ENCODE measurements at places on chromosomes 1 and 21.

GRCh38 chr1:24856787-24857506 is 73.1 kb downstream of the RUNX3 start:
- no peak for DNase-seq

- no peak for DNase-seq
Measured at GRCh38 chr1:213968146-213968825, 19.5 kb upstream of the PROX1 start.

- DNase-seq: peak; percentile 12
Measured at GRCh38 chr1:101520302-101520701, 283.5 kb downstream of the S1PR1 start.

- DNase-seq: no peak
Measured at GRCh38 chr1:62198069-62198780, 3.6 kb downstream of the L1TD1 start.

DNA sequence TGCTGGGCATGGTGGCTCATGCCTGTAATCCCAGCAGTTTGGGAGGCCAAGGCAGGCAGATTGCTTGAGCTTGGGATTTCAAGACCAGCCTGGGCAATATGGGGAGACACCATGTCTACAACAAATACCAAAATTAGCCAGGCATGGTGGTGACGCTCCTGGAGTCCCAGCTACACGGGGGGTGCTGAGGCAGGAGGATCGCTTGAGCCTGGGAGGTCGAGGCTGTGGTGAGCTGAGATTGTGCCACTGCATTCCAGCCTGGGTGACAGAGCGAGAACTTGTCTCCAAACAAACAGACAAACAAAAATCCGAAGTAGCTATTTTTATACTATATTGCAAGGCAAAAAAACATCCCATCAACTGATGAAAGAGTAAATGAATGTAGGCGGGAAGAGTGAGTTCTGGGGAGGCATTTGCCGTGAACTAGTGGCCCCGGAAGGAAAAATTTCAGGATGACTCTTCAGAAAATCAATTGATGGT is 40.6 kb downstream of the NCMAP start:
- no peak for DNase-seq

DNA sequence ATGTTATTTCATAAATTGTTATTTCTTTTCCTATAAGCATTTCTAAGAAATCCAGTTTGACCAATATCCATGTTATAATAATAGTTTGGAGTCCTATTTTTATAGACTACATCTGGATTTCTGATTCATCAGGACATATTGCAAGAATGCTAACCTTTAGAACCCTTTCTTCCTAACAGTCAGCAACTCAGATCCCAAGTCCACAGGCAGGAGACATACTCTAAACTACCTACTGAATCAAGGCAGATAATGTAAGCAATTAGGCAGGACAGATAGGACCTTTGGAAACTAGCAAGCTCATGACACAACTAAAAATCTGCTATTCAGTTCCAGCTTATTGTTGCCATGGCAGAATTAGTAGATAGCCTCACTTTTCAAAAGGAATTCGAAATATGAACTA is 104.1 kb downstream of the DENND1B start:
- no peak for DNase-seq

DNA sequence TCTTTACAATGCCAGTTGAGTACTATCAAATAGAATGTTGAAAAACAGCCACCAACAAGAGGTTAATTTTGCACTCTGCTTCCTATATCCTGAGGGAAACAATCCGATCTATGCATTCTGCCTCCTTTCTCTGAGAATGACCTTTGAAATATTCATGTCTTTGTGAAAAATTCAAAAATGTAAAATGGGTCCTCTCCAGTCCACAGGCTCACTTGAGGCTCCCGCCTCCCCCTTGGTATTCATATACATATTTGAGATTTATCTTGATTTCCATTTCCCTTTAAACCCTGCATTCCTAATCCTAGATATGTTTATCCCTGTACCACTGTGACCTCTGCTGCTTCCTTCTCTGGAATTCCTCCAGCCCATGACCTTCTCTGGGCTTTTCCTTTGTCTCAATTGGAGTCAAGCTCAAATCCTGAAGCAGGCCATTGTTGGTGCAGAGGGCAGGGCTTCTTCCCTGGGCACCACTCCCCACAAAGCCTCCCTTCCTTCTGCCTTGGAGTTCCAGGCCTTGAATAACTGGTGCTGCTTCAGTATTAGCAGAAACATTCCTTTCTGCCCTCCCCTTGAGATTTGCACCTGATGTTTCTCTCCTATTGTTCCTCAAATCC is 296.8 kb downstream of the PBX1 start:
- DNase-seq: no peak

- no peak for DNase-seq
Measured at GRCh38 chr1:181711820-181712219, 228.5 kb downstream of the CACNA1E start.

GRCh38 chr1:212700223-212700891 is 717 bp upstream of the BATF3 start:
- peak; percentile 56 for DNase-seq

- no peak for DNase-seq
Measured at GRCh38 chr21:38597421-38597820, 99.1 kb upstream of the ERG start.

GRCh38 chr1:53410100-53410541 is 49.1 kb upstream of the DMRTB1 start:
- no peak for DNase-seq

DNA sequence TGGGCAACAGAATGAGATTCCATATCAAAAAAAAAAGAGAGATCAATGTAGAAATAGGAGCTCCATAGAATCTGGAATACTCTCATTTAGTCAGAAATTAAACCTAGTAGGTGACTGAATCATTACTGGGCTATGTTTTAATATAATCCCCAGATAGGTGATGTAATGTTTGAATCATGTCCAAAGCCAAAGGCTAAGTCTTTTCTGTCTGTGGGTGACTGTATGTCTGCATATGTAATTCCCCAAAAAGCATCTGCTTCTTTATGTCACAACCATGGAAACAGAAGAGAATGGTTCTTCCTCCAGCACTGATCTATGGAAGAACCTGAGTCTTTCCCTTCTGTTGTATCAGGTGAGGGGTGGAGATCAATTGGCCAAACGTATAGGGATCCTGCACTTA is 5.8 kb downstream of the LAMC2 start:
- DNase-seq: no peak

DNA sequence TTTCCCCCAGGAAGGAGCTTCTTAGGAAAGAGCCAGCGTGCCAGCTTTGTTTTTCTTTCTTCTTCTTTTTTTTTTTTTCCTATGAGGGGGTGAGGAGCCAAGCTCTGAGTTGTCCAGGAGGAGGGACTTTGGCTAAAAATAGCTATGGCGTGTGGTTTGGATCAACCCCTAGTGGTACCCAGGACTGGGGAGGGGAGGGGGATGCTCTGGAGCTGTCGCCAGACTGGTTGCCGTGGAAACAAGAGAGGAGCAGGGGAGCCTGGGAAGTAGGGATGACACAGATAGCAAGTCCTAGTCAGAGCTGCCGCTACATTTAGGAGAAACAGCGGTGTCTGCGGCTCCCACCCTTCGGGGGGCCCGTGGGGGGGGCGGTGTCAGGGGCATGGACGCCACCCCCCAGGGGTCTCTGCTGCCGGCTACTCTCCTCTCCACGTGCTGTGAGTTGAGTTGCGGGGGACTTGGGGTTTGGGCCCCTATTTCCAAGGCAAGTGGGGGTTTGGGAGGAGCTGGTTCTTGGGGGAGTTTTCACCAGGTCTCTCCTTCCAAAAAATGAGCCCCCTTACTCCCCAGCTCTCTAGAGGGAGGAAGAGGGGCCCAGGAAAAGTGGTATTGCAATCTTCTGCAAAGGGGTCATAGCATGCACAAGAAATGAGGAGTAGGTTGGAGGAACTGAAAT is at the start of gene KCNJ9:
Gene KCNJ9 (plus strand): TSS at position 278 of the 676 bp plus-strand sequence. CDS start 2,493 bp downstream, outside the sequence.
- no peak for DNase-seq
